ENCODE measurements at places on chromosomes 12 and 14. TPM values are rescaled to one million over a fixed set of nuclear protein-coding genes. Genes with fewer than 3 reads are reported as not detected.

GRCh38 chr14:93645200-93645599 lies 143.1 kb downstream of the PRIMA1 start:
- no peak for DNase-seq
- no peak overlapping the region for H3K4me3 ChIP-seq
- H3K4me1 ChIP-seq, result no peaks in the 10 kb centered on the region

- no peak overlapping the region for H3K27ac ChIP-seq
- H3K36me3 ChIP-seq, result no peaks in the 10 kb centered on the region
- peaks cover 18% of the 10 kb centered on the region for H3K27me3 ChIP-seq
- H3K4me3 ChIP-seq, result no peak overlapping the region
- no peak for DNase-seq
Measured at GRCh38 chr14:69909826-69910550, 30.8 kb downstream of the SMOC1 start.

DNA sequence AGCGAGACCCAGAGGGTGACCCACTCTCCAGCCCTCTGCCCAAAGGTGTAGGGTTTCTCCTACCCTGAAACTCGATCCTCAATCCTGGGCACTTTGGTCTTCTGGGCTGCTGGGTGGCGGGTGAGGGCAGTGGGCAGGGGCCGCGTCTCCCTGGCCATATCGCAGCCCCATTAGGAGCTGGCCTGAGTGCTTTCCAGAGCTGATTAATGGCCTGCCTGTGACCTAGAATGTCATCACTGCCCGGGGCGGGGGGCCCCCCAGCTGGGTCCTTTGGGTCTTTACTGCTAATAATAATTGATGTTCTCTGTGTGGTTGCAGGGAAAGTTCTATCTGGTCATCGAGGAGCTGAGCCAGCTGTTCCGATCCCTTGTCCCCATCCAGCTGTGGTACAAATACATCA lies 47.8 kb downstream of the HRK start:
- no peaks in the 10 kb centered on the region for H3K36me3 ChIP-seq
- no peaks in the 10 kb centered on the region for H3K27me3 ChIP-seq
- no peak overlapping the region for H3K4me3 ChIP-seq
- no peak for DNase-seq
- H3K4me1 ChIP-seq, result no peaks in the 10 kb centered on the region
- H3K27ac ChIP-seq, result no peak overlapping the region

DNA sequence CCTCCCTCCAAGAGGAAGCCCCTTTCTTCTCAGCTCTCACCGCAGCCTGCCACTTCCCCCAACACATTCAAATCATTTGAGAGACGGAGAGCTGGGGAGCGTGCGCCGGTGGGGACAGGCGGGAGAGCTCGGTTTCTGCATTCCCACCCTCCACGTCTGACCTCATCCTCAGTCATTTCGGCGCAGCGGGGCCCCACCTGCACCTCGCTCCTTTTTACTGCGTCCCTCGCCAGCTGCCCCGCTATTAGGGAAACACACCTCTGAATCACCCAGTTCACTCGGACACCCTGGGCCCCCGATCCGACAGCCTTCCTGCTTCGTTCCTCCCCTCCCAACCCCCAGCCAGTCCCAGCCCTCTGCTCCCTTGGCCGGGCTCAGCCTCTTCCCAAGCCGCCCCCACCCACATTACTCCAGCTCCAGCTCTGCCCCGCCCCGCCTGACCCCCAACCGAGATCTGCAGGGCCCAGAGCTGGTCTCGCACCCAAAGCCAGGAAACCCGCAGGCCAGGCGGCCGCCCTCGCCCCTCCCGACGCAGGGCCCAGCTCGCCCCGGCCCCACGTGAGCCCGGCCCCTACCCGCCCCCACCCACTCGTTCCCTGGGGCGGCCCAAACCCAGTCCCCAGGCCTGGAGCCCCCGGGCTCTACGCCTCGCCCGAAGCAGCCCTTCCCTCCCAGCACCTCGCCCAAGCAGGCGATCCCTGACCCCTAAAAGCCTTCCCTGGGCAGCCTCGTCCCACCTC lies 783 bp downstream of the CORO1C start:
- DNase-seq, result peak; percentile 26
- H3K27me3 ChIP-seq, result peaks cover 16% of the 10 kb centered on the region
- H3K4me3 ChIP-seq, result peak overlapping the region; percentile 78

- H3K27ac ChIP-seq, result no peak overlapping the region
- no peaks in the 10 kb centered on the region for H3K27me3 ChIP-seq
- H3K36me3 ChIP-seq, result no peaks in the 10 kb centered on the region
Measured at GRCh38 chr12:88448337-88448915, 131.8 kb downstream of the KITLG start.

The PMCH gene
- total RNA-seq, result 0.70 TPM
